ENCODE measurements at places on chromosomes 5 and 9.
A peak's percentile ranks its signal among the peaks of the same experiment; 100 is the strongest.

DNA sequence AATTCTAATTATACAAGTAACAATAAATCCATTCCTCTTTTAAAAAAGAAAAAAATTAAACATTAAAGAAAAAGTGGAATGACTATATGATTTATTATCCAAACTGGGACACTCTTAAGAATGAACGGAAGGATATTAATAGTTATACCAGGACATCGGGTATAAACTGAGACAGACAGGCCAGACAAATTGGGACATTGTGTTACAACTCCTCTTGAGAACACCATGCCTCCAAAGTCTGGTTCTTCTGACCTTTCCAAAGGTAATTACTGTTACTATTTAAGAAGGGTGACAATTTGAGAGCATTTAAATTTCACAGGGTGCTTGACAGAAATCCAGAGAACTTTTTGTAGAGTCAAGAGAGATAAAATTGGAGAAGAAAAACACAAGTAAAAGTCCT, 132.1 kb upstream of the MARCHF11 start:
- DNase-seq = no peak

- no peak for DNase-seq
Measured at GRCh38 chr9:13047827-13048587, 231.5 kb downstream of the MPDZ start.

DNA sequence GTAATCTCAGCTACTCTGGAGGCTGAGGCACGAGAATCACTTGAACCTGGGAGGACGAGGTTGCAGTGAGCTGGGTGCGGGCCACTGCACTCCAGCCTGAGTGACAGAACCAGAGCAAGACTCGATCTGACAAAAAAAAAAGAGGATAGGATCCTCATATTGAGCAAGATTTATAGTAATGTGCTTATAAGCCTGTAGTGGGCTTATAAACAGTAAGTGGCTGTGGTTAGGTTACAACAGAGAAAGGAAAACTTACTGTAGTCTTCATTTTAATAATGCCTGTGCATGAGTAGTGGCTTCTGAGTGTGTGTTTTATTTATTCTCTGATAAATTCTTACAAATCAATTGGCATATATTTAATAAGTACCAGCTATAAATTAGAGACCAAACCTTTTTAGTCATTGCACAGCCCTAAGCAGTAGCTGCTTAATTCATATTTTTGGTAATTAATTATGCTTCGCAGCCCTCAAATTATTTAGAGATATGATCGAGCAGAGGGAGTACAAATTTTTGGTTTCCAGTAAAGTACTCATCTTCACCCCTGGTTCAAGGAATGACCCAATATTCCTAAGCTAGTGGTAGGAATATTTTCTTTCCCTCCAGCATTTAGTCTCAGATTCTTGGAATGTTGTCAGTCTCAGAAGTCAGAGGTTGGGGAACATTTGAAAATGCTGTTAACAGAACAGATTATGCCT, 73.8 kb upstream of the KLF9 start:
- DNase-seq = no peak

DNA sequence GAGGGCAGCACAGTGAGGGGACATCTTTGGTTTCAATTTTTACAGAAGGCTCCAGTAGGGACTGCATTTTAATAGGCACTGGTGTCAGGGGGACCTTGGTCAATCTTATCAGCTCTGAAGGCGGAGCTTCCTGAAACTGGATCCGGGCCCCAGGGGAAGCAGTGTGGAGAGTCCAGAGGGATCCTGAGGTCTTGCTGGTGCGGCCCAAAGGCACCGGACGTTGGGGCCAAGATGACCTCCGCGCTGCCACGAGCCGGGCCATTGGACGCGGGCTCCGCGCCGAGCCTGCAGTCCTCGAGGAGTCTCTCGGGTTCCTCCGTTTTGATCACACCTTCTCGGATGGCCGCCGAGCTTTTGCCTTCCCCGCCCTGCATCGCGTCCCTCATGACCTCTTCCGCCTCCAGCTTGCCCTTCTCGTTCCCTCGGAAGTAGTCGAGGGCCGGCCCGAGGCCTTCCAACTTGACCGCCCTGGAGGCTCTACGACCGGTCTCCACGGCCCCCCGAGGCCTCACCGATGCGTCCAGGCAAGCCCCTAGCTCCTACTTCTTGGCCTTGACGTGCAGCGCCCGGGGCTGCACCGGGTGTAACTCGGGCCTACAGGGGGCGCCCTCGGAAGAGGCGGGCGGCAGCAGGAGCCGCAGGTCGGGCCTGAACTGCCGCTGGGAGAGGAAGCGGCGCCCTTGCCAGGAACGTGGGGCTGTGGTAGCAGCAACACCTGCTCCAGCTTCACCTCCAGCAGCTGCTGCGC, 18.8 kb downstream of the C5orf52 start:
- DNase-seq = no peak

DNA sequence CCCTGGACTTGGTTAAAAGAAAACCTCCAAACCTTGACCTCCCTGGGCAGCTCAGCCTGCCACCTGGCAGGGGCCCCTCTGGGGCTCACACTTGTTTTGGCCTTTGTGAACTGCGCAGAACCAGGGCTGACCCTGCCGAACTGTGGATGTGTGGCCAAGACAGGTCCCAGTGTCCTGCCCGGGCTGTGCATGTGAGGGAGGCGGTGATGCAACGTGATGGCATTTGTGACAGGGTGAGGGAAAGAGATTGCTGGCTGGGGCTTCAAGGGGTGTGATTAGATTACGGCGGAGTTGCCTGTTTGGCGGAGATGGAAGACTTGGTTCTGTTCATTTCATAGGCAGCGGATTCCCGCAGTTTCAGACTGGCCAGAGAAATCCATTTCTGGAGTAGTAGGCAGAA, 30.4 kb upstream of the NKX2-5 start:
- DNase-seq = no peak

DNA sequence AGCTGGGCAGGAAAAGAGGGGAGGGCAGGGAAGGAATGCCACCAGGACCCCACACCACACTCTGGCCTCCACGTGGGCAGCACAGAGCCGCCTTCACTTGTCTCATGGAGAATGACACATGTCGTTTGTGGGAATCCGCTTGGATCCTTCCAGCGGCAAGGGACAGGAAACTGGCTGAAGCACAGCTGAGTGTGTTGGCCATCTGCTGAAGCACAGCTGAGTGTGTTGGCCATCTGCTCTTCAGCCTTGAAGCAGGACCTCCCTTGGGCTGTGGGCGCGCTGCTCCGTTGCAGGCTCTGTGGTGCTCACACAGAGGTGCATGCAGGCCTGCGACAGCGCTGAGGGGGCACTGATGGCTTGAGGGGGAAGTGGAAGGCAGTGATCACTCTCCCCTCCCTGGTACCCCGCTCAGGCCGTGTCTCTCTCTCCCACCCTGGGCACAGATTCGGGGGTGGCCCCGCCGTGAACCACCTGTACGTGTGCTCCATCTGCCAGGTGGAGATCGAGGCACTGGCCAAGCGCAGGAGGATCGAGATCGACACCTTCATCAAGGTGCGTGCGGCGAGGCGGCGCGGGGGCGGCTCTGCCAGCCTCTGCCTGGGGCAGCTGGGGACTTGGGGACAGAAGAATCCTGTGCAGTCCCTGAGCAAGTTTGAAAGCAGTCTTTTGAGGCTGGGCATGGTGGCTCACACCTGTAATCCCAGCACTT, 40.6 kb downstream of the USP20 start:
- peak; percentile 61 for DNase-seq

- no peak for DNase-seq
Measured at GRCh38 chr9:120892748-120893610, 16.0 kb upstream of the PHF19 start.

DNA sequence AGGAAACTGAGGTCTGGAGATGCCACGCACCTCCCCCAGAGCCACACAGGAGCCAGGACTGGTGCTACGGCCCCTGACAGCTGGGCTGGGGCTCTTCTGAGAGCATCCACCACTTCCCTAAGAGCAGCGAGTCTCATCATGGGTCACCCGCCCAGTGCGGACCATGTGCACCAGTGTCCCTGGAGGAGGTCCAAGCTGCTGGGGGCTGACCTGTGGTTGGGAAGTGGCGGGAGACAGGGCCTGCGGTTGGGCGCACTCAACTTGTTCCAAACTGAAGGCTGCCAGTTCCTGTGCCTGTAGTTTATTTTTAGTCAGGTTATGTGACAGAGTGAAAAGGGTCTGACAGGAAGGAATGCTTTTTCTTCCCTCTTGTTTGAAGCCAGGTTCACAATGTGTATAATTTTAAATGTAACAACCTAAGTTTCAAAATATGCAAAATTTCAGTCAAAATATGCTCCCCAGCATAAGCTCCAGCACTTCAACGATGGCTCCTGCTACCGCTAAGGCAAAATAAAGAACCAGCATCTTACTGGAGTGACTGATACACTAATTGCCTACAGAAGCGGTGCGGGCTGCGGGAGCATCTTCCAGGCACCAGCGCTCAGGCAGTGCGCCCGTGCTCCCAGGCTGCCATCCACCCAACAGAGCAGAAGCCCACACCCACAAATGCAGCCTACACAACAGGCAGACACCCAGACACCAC, 14.8 kb downstream of the BARHL1 start:
- DNase-seq = no peak

GRCh38 chr5:31100781-31101310, 92.6 kb upstream of the CDH6 start:
- DNase-seq = no peak

DNA sequence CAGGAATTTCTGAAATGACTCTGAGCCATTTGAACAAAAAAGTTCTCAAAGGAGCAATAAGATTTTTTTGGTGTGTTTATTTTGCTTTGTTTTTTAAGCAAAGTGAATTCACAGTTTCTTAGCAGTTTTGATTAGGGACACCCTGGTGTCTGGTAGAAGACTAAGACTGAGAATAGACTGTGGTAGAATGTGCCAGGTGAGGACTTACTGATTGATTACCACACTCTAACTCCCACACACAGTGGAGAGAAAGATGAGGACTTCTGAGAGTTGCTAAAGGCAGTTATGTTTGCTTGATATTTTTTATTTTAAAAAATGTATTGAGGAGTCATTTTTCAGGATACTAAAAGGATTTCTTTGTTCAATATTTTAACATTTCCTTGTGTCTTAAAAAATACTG, 175.1 kb downstream of the CD180 start:
- no peak for DNase-seq

DNA sequence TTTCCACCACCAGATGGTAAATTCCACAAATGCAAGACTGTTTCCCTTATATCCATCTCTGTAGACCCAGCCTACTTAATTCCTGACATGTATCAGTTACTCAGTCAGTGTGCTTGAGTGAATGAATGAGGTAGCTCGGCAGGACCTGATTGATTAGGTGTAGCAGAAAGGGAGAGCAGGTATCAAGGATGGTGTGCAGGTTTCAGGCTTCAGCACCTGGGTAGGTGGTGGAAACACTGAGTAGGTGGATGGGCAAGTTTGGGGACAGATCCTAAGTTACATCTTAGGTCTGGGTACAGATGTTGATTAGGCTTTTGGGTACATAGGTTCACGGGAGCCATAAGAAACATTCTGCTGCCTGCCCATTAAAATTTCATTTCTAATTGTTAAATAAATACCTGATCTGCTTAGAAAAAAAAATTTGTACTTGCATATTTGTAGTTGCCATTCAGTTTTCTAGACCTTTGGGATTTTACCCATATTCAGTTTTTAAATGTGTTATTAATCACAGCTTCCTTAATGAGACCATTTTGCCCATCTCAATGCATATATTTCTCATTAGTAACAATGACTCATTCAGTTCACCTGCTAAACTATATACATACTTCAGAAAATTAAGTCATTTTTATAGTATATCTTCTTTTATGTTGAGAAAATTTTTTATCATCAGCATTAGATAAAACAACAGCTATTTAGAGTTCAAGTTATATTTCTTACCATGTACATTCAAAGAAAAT, 111.8 kb downstream of the INIP start:
- no peak for DNase-seq

DNA sequence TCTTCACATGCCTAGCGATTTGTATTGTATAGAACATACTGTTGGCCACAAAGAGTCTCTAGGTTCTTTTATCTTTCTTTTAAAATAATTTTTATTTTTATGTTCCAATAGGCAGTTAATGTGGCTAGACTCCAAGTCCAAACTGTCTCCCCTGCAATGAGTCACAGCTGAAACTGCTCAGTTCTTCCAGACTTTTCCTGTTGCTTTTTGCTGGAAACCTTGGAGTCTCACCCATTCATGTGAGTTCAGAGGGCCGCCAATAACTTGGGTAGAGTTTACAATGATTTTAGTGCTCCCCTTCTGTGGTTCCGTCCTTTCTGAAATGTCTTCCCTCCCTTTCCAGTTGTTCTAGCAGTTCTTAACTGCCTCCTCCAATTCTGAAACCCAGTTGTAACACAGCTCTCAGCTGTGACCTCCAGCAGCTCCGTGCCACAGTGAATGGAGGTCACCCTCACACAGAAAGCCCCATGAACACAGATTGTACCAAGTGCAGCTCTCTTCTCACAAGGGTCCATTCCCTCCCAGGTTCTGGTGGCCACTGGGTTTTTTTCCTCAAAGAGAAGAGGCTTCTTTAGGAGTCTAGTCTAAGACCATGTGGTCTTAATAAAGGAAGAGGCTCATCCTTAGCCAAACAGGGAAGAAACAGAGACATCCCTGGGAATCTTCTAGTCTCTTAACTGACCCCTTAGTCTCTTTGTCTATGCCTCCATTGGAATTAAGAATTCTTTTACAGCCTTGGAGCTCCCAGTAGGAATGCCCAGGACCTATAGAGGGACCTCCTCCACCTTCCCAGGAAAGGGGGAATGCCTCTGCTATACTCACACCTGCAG, 198.5 kb downstream of the SPOCK1 start:
- DNase-seq = no peak

- DNase-seq = no peak
Measured at GRCh38 chr9:120694559-120694958, 19.7 kb downstream of the MEGF9 start.

DNA sequence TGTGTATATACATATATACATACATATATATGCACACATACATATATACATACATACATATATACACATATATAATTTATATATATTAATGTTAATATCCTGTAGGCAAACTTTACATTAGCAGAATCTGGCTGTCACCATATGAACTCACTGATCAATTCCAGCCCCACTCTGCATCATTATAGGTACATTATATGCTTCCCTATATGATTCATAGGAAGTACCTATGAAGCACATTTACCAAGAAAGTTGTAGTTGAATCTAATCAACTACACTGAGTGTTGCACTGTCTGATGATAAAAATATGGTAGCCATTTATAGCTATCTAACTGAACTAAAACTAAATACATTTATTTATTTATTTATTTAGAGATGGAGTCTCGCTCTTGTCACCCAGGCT, 5.5 kb upstream of the SPATA6L start:
- DNase-seq = no peak

- no peak for DNase-seq
Measured at GRCh38 chr5:155833287-155833686, 493.7 kb upstream of the SGCD start.

DNA sequence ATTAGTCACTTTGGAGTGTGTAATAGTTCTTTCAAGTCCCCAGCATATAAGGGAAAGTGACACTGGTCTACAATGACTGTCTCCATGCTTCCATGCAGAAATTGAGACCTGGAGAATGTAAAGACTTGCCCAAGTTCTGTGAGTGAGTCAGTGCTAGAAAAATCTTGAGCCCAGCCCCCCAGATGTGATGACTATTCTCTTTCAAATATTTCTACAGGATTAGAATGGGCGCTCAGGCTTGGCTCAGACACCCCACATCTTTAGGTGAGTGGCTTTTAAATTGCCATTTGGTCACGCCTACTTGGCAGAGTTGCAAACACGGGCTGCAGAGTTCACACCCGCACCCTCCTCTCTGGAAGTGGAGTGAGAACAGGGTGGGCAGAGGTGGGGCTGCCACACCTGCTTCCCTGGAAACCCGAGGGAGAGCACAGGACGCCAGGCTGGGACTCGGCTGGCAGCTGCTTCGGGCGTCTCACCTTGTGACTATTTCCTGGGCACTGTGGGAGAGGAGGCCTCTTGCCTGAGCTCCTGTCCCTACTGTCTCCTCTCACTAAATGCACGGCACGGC, 37.6 kb downstream of the ROPN1L start:
- DNase-seq = no peak

Data from BE2C (cell line).